Activated T-cell treated with anti-CD3 and anti-CD28 coated beads, Interleukin-2, amount 50 U/mL, for 1 hour (primary cell): ENCODE measurements at places on chromosomes 1 and 21.

- DNase-seq, result no peak
Observed at GRCh38 chr1:196654271-196654670, 2.4 kb downstream of the CFH start.

DNA sequence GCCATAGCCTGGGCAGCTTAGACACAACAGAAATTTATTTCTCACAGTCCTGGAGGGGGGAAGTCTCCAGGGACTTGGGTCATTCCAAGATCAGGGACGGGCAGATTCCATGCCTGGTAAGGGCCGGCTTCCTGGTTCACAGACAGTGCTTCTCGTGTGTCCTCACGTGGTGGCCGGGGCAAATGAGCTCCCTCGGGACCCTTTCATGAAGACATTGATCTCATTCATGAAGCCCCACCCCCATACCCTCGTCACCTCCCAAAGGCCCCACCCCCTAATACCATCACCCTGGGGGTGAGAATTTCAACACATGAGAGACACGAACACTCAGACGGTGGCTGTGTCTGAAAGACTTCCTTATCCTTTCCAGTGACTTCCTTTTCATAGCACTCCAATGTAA, 51.5 kb downstream of the ACOT7 start:
- DNase-seq, result no peak

DNA sequence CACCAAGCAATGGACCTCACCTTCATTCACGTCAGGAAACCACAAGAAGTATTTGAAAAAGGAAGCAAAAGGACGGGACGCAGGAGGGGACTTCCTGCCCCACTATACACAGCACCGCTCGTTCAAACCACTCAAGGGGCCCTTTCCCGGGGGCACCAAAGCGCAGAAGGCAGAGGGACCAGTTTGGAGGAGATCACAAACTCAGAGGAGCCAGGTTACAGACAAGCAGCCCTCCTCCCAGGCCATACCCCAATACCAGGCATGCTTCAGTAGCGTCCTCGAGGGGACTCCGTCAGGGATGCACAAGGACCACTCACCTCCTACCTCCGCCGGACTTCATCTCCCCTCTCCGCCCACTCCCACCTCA, 685 bp downstream of the CRTC2 start:
- DNase-seq, result no peak

DNA sequence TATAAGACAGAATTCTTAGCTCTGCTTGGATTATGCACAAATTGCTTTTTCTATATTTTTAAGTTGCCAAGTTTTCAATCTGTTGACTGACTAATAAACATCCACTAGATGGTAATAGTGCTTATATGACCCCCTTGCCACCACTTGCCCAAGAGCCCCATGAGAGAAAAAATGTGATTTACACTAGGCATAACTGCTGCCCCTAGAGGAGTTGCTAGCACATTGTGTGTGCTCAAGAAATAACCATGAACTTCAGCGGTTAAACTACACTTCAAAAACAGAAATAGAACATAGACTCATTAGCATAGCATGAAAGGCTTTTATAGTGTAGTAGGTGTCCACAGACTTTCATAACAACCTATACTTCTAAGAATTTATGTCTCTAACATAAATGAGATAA, 61.4 kb downstream of the BRINP3 start:
- DNase-seq, result no peak

DNA sequence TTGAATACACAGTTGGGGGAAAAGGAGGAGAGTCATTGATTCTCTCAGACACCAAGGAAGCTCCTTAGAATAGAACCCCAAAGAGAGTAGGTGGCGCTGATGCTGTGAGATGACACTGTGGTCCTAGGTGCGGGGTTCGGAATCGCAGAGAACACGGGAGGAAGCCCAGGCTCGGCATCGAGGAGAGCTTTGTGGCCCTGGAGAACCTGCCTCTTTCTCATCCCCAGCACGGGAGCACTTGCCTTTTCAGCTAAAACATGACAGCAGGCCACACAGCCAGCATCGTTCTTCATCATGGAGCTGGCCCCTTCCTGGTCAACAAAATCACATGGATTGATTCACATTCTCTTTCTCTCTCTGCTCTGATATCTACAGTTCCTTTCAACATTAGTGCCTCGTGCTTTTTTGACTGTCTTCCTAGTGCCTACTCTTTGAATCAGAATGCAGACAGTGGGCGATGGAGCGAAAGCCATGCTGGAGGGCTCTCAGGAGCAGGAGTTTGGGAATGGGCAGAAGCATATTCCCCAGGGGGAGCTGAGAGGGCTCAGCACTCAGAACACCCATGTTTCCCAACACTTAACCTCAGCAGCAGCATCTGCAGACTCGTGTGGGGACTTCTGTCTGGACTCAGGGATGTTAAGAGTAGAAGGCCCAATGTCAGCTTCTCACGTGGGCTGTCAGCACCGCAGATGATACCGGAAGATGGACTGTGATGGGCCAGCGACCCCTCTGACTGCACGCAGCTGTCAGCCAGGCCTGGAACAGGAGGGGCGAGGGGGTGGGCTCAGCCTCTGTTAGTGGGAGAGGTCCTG, 539.4 kb downstream of the KIF26B start:
- no peak for DNase-seq

- no peak for DNase-seq
Observed at GRCh38 chr1:57517587-57518374, 93.9 kb upstream of the DAB1 start.

DNA sequence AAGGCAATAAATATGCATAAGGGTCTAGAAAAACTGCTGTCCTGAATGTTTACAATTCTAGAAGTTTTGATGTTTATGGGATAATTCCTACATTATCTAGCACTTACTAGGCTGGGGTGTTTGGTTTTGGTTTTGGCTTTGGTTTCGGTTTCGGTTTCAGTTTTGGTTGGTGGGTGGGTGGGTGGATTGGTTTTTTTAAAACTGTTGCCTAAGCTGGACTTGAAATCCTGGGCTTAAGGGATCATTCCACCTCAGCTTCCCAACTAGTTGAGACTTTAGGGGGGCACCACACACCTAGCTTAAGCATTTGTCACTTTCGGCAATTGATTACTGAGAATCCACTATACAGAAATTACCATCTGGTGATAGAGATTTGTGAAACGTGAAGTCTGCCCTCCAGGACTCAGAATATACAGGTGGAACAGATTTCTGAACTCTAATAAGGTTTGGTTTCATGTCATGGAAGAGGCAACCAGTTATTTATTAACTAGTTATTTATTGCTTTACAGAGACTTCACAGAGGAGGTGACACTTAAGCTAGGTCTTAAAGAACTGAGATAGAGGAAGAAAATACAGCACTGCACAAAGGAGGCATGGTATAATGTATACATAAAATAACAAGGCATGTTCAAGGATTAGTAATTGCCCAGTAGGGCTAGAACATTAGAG, 69.6 kb downstream of the PIK3R3 start:
- DNase-seq, result no peak

GRCh38 chr1:7888248-7889081, 35.6 kb upstream of the UTS2 start:
- no peak for DNase-seq

GRCh38 chr1:203931953-203932352, 70.6 kb downstream of the SNRPE start:
- no peak for DNase-seq

DNA sequence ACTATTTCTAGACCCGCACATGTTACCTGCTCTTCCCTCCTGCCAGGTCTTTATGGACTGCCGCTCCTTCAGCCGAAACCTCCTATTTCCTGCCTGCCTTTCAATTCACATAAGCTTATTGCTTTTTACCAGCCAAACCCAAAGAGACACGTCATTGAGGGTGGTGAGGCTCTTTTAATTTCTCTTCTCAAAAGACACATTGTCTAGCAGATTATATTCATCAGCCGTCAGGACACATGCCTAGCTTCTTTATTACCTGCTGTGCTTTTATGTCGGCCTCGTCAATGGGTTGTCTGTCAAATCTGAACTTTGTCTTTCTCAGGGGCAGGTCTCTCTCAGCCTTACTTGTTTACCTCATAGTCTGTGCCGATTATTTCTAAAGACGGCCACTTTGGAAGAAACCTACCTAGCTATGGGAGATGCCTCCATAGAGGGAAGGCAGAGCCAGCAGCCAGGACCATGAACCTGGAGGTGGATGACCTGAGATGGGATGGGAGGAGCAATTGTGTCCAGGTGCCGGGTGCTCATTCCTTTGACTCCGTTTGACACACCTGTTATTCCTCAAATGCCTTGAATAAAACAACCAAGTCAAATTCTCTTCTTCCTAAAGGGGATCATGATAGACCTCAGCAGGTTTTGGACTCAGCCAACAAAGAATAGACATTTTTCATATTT, 42.0 kb downstream of the ZBTB18 start:
- DNase-seq, result no peak

DNA sequence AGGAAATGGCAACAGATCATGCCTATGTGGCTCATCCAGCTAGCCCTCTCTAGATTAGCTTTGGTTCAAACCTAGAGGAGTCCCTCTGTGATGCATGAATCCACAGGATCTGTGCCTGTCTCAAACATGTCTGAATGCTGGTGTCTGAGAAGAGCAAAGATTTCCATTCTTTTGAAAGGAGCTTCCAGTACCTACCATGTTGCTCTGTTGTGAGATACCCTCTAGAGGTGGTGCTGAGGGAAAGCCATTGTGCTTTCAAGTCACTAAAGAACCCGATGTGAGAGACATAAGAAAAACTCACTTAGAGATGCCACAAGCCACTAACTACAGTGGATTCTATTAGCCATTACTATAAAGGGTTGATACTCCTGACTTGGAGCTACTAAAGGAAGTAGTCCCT, 103.6 kb downstream of the LRRC40 start:
- no peak for DNase-seq

DNA sequence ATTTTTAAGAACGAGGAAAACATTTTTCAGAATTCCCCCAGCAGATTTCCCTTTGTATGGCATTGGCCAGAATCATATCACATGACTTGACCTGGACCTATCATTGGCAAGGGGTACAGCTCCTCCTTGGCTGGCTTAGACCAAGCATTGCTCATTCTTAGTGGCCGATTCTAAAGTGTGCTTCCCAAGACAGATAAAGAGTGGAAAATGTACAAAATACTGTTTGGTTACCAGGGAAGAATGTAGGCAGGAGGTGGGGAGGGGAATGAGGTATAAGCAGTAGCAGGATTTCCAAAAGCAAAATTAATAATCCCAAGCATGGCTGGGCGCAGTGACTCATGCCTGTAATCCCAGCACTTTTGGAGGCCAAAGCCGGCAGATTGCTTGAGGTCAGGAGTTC, 75.6 kb upstream of the KRTAP11-1 start:
- DNase-seq, result no peak

DNA sequence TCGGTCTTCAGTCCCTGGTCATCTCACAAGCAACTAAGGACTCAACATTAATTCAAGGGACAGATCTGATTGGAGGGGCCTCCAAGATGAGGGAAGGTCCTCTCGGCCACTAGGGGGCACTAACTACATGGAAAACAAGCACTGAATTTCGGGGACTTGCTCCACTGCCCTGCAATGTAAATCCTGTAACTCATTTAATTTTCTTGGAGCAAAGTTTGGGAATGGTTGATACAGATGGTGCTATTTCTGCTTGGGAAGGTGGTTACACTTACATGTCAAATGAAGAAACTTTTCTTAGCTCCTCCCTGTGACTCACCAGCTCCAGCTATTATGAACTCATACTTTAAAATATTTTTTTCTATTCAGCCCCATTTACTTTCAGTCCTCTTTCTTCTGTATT, 97.4 kb upstream of the KCNJ15 start:
- DNase-seq, result peak; percentile 25

DNA sequence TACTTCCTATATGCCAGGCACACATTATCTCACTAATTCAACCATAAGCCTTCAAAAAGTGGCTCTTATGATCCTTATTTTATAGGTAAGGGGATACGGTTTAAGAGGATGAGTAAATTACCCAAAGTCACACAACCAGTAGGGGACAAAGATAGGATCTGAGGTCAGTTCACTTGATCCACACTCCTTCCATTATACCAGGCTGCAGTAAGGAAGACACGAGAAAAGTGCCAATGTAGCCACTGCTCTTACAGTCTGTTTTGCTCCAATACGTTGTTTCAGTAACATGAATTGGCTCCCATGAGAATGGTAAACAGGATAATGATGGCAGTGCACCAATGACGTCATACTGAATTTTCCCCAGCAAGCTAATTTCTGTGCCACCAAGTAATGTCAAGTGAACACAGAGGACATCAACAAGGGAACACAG, 15.4 kb upstream of the GUCA2A start:
- DNase-seq, result no peak

DNA sequence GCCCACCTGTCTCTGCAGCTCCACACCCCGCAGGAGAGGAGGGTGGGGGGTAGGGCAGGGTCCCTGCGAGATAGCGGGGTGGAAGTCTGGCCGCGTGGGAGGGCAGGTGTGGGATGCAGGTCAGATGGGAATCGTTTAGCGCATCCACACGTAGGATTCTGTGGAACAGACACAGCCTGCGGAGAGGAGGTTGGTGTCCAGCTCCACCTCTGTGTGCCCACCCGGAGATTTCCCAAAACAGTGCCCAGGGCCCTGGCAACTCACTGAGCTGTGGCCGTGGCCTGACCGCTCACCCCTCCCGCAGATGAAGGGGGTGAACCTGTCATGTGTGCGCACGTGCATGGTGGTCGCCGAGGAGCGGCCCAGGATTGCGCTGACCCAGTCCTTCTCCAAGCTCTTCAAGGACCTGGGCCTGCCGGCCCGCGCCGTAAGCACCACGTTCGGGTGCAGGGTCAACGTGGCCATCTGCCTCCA, 46.9 kb downstream of the S100B start:
- no peak for DNase-seq

GRCh38 chr1:24186993-24187790, at the start of gene IFNLR1:
Gene IFNLR1, minus strand, starts transcription at chr1:24187289. Its CDS starts 41 bp downstream, at chr1:24187248.
- DNase-seq, result peak; percentile 74

DNA sequence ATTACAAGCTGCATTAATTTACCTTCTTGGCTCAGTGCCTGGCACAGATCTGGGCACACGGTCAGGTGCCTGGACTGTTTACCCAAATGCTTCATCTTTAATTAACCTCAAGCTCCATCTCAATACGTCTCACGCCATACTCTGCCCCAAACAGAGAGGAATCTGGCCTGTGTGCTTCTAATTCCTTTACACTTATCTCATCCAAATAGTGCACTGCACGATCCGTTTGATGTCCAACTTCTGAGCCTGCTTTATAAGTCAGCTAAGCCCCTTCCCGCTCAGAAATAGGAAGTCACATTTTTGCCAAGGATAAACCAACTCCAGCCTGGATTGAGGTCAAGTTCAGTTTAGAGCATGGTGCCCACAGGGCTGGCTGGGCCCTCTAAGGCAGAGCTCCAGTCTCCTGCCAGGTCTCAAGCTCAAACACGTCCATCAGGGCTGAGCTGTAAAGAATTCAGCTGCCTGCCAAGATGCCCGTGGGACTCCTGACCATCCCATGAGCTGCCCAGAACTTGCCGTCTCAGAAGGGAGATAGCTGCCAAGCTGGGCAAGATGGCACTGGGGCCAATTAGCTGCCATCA, 233.5 kb downstream of the TRABD2B start:
- DNase-seq, result no peak

DNA sequence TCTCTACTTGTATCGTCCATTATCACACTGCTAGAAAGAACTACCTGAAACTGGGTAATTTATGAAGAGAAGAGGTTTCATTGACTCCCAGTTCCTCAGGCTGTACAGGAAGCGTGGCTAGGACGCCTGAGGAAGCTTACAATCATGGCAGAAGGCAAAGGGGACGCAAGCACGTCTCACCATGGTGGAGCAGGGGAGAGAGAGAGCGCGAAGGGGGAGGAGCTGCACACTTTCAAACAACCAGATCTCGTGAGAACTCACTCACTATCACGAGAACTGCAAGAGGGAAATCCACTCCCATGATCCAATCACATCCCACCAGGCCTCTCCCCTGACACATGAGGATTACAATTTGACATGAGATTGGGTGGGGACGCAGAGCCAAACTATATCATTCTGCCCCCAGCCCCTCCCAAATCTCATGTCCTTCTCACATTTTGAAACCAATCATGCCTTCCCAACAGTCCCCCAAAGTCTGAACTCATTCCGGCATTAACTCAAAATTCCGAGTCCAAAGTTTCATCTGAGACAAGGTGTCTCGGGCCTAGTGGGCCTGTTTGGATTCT, 8.0 kb downstream of the MMEL1 start:
- DNase-seq, result no peak
